Activated naive CD4-positive, alpha-beta T cell treated with anti-CD3 and anti-CD28 coated beads for 36 hours (primary cell): ENCODE measurements at places on chromosomes 1 and 21. TPM values are rescaled to one million over a fixed set of nuclear protein-coding genes. Genes with fewer than 3 reads are reported as not detected.

DNA sequence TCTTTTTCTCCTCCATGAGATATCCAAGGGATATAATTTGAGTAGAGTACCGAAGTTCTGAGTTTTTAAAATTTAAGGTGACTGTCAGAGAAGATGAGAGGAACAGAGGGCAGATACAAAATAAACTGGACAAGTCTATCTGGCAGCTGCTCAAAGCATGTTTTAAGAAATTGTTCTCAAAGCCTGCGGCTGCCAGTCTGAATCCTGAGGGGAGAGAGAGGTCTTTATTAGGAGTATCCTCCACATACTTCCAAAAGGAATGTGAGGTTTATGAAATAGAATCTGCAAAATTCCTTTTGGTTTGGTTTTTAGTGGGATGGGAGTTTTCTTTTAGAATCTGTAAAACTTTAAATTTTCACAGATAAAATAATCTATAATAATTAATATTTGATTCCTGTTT lies 41.3 kb downstream of the TTC13 start:
- H3K36me3 ChIP-seq: peaks cover 9% of the 10 kb centered on the region
- H3K4me3 ChIP-seq: no peak overlapping the region
- no peak overlapping the region for H3K27ac ChIP-seq

GRCh38 chr21:15425049-15425448 lies 304.7 kb upstream of the USP25 start:
- H3K4me1 ChIP-seq: peaks cover 39% of the 10 kb centered on the region
- peak; percentile 30 for DNase-seq
- H3K36me3 ChIP-seq: no peaks in the 10 kb centered on the region
- no peak overlapping the region for H3K4me3 ChIP-seq
- no peaks in the 10 kb centered on the region for H3K27me3 ChIP-seq

GRCh38 chr1:229170778-229171505 lies 100.0 kb upstream of the RAB4A start:
- H3K4me1 ChIP-seq: no peaks in the 10 kb centered on the region
- no peak overlapping the region for H3K27ac ChIP-seq
- no peak for DNase-seq
- no peaks in the 10 kb centered on the region for H3K36me3 ChIP-seq

DNA sequence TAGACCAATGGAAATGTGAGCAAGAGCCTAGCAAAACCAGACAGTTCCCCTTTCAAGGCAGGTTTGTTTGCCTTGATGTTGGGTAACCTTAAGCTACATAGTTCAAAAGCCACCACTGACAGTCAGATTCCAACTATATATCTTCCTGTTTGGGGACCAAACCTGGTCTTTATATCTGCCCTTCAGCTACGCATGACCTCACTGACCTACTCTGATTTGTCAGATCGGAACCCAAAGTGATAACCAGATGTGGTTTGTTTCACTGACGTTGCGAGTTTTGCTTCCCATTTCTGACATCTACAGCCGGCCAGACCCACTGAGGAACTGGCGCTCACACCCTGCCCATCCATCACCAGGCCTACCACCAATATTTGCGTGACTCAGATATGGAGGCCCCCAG lies 361.1 kb upstream of the CHRM3 start:
- H3K36me3 ChIP-seq: no peaks in the 10 kb centered on the region
- H3K4me1 ChIP-seq: no peaks in the 10 kb centered on the region
- DNase-seq: no peak
- H3K27me3 ChIP-seq: no peaks in the 10 kb centered on the region
- no peak overlapping the region for H3K27ac ChIP-seq

- no peaks in the 10 kb centered on the region for H3K27me3 ChIP-seq
- H3K4me1 ChIP-seq: peaks cover 7% of the 10 kb centered on the region
- no peaks in the 10 kb centered on the region for H3K36me3 ChIP-seq
- no peak overlapping the region for H3K27ac ChIP-seq
- no peak overlapping the region for H3K4me3 ChIP-seq
These were observed 38.6 kb upstream of the CPLANE2 start for GRCh38 chr1:16275591-16275990.

DNA sequence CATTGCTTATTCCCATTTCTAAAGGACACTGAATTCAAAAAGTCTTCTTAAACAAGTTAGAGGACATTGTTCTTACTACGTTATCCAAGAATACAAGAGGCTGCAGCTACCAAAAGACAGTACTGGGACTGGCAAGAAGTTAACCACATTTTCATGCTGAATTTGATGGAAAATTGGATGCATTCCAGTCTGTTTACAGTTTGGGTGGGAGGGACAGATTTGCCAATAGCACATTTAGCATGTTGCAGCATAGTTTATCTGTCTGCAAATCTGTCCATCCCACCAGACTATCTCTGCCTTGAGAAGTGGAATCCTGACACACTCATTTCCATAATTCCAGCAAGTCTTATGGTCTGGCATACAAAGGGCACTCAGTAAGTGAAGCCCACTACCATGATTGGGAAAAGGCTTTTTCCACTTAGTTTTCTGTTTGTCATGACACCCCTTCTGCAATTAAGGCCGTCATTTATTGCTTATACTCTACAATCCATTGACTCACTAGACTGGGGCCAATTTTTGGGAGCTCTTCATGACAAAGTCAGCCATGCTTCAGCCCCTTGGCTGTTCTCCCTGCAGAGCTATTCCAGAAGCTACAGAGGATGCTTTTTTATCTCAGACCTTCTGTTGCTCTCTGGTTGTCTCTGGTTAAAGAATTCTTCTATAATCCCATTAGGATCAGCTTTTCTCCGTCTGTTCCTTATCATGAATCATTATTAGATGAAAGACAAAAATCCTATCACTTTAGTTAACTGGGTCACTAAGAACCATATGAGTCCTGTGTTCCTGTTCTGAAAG lies 355.8 kb upstream of the PTBP2 start:
- DNase-seq: no peak
- H3K36me3 ChIP-seq: no peaks in the 10 kb centered on the region
- H3K4me3 ChIP-seq: no peak overlapping the region
- peaks cover 3% of the 10 kb centered on the region for H3K4me1 ChIP-seq
- H3K27me3 ChIP-seq: no peaks in the 10 kb centered on the region
- no peak overlapping the region for H3K27ac ChIP-seq

- no peak overlapping the region for H3K27ac ChIP-seq
- no peak for DNase-seq
- no peaks in the 10 kb centered on the region for H3K27me3 ChIP-seq
- H3K4me1 ChIP-seq: peaks cover 10% of the 10 kb centered on the region
- peaks cover 25% of the 10 kb centered on the region for H3K36me3 ChIP-seq
These were observed 27.2 kb downstream of the NIPAL3 start for GRCh38 chr1:24442764-24443163.

DNA sequence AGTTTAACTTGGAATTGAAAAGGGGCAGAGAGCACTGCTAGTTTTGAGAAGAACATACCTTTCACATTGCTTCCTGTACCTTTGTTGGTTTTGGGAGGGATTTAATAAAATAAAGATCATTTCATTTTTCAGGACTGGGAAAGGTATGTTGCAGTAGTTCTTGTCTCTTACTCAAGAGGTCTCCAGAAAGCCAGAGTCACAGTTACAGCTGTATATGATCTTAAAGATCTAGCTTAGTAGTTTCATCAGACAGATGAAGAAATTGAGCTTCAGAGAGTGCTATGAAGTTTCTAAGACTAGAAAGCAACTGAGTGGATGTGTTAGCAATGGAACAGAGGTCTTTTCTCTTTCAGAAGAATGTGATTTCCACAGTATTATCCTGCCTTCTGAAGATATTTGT lies 1.0 kb downstream of the OR10K2 start:
- H3K27me3 ChIP-seq: peaks cover 4% of the 10 kb centered on the region
- no peaks in the 10 kb centered on the region for H3K4me1 ChIP-seq
- H3K27ac ChIP-seq: no peak overlapping the region
- no peak for DNase-seq

GRCh38 chr1:17550729-17551584 lies 11.5 kb downstream of the ARHGEF10L start:
- H3K36me3 ChIP-seq: no peaks in the 10 kb centered on the region
- H3K27me3 ChIP-seq: no peaks in the 10 kb centered on the region
- DNase-seq: no peak

DNA sequence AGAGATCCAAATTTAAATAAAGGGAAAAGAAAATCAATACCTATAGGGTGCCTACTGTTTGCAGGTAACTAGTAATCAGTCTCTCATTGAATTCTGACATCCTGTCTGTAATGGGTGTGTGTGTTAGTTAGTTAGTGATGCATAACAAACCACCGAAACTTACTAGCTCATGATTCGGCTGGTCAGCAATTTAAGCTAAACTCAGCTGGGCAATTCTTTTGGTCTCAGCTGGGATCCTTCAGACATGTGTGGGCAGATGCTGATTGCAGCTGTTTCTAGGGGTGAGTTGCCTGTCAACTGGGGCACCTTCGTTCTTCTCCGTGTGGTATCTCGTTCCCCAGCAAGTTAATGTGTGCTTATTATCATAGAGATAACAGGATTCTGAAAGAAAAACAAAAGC lies 40.2 kb upstream of the ZNF124 start:
- H3K27me3 ChIP-seq: no peaks in the 10 kb centered on the region
- no peak for DNase-seq
- no peak overlapping the region for H3K4me3 ChIP-seq
- peaks cover 57% of the 10 kb centered on the region for H3K4me1 ChIP-seq

C1orf141 gene
- total RNA-seq: not detected

SLC2A1 gene
- 21.2 TPM for total RNA-seq
